ENCODE measurements at places on chromosomes 3 and 15.

GRCh38 chr15:70437882-70438451 is 325.4 kb downstream of the UACA start:
- no peak for DNase-seq

DNA sequence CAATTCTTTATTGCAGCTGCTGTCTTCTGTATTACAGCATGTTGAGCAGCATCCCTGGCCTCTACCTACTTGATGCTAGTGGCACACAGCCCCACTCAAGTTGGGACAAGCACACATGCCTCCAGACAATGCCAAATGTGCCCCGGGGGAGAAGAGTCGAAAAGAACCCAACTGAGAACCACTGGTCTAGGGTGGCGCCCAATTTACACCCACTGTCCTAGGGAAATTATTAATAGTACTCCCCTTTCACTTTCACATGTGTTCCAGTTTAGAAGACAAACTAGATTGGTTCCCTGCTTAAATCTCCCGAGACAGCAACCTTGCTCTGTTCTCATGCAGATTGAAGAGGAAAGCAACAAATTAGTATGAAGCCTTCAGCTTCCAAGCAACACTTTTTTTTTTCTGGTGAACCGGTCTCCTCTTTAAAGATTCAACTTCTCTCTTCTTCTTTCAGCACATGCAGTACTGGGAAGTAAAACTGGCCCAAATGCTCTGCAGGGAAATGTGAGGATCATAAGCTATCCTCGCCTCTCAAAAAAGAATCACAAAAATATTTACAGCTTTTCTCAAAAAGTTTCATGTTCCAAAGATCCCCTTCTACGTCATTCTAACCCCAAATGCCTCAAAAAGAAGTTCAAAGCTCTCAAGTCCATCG is 823.9 kb upstream of the CFAP20DC start:
- DNase-seq = no peak

DNA sequence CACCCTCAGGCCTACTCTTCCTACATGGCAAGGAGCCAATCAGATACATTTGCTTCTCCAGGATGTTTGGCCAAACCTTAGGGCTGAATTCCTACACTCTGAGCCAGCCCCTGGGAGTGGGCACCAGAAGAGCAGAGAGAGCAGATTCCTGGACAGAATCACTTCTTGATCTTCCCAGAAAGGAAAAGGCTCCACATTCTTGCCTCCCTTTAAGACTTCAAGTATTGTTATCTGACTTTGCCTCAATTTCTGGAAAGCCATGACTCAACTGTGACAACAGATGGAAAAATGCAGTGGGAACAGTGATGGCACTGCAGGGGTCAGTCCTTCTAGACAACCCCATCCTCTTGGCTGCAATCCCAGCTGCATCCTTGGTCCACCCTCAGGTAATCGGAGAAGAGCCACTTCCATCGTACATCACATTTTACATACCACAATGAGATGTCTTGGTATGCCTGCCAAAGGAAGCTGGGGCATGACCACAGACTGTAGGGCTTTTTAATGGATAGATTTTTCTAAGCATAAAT is 21.0 kb downstream of the SLCO2A1 start:
- DNase-seq = no peak

GRCh38 chr3:33807191-33807590 is 8.8 kb downstream of the PDCD6IP start:
- DNase-seq = no peak

GRCh38 chr3:59872128-59872527 is 822.3 kb upstream of the CFAP20DC start:
- DNase-seq = no peak

- no peak for DNase-seq
Measured at GRCh38 chr3:46558184-46559043, 7.7 kb downstream of the LRRC2 start.
